CD4-positive, alpha-beta T cell (primary cell): ENCODE measurements at places on chromosomes 4 and X. TPM values are rescaled to one million over a fixed set of nuclear protein-coding genes. Genes with fewer than 3 reads are reported as not detected.

- H3K27me3 ChIP-seq: no peaks in the 10 kb centered on the region
- no peaks in the 10 kb centered on the region for H3K36me3 ChIP-seq
- no peak overlapping the region for H3K27ac ChIP-seq
- no peaks in the 10 kb centered on the region for H3K4me1 ChIP-seq
Measured at GRCh38 chr4:100466501-100466900, 51.3 kb downstream of the EMCN start.

Gene FGFR3
- total RNA-seq: 0.33 TPM

Gene HSFX3
- total RNA-seq: not detected

- no peak for DNase-seq
- peaks cover 7% of the 10 kb centered on the region for H3K27me3 ChIP-seq
- no peak overlapping the region for H3K27ac ChIP-seq
- H3K36me3 ChIP-seq: no peaks in the 10 kb centered on the region
- H3K4me1 ChIP-seq: peaks cover 3% of the 10 kb centered on the region
- H3K4me3 ChIP-seq: no peak overlapping the region
Measured at GRCh38 chr4:184898793-184899192, 73.0 kb upstream of the ACSL1 start.

GRCh38 chr4:48341776-48342605, 662 bp downstream of the SLAIN2 start:
- H3K27me3 ChIP-seq: no peaks in the 10 kb centered on the region
- peak overlapping the region; percentile 82 for H3K4me3 ChIP-seq
- DNase-seq: peak; percentile 74

GRCh38 chrX:153968754-153969124, 2.9 kb downstream of the HCFC1 start:
- H3K36me3 ChIP-seq: peaks cover 8% of the 10 kb centered on the region
- H3K27me3 ChIP-seq: no peaks in the 10 kb centered on the region
- peak overlapping the region; percentile 96 for H3K4me3 ChIP-seq

Gene RAB9B
- total RNA-seq: not detected

Gene CT47B1
- total RNA-seq: not detected

- no peaks in the 10 kb centered on the region for H3K27me3 ChIP-seq
- H3K36me3 ChIP-seq: no peaks in the 10 kb centered on the region
- no peak overlapping the region for H3K27ac ChIP-seq
- DNase-seq: no peak
- H3K4me1 ChIP-seq: no peaks in the 10 kb centered on the region
Measured at GRCh38 chrX:13432414-13433297, 112.8 kb upstream of the ATXN3L start.

GRCh38 chr4:122776916-122777315, 44.4 kb downstream of the BBS12 start:
- no peak overlapping the region for H3K27ac ChIP-seq
- no peak overlapping the region for H3K4me3 ChIP-seq
- DNase-seq: no peak
- no peaks in the 10 kb centered on the region for H3K4me1 ChIP-seq

DNA sequence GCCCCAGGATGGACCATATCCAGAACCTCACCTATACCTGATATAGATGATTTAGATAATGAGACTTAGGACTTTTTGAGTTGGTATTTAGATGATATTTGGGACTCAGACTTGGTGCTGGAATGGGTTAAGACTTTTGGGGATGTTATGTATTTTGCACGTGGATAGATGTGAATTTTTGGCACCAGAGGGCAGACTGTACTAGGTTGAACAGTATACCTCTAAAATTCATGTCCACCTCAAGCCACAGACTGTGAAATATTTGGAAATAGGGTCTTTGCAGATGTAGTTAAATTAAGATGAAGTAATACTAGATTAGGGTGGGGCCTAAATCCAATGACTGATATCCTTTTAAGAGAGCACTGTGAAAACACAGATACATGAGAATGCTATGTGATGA, 15.6 kb downstream of the RBM41 start:
- no peak overlapping the region for H3K4me3 ChIP-seq
- H3K36me3 ChIP-seq: peaks cover 12% of the 10 kb centered on the region
- no peak for DNase-seq
- H3K4me1 ChIP-seq: no peaks in the 10 kb centered on the region
- H3K27ac ChIP-seq: no peak overlapping the region
- H3K27me3 ChIP-seq: no peaks in the 10 kb centered on the region

- H3K36me3 ChIP-seq: no peaks in the 10 kb centered on the region
- no peak overlapping the region for H3K4me3 ChIP-seq
- no peak overlapping the region for H3K27ac ChIP-seq
Measured at GRCh38 chr4:26106776-26107175, 192.8 kb downstream of the SMIM20 start.

Gene SMPX
- total RNA-seq: not detected

Gene UGT2B17
- total RNA-seq: not detected

DNA sequence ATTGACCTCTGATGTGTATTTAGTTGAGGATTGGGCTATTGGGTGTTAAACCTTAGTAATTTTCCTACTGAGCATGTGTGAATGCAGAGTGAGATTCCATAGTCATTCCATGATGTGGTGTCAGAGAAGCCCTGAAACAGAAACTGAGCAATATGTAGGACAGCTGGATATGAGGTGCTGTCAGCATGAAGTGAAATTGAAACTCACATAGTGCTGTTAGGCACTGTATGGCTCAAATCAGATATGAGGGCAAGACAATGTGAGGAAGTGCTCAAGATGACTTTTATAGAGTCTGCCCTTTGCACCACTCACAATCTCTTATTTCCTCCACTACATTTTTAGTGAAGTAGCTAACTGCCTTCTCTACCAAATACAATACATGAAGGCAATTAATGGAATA, 188.3 kb downstream of the SH3BGRL start:
- no peak overlapping the region for H3K4me3 ChIP-seq
- H3K27me3 ChIP-seq: no peaks in the 10 kb centered on the region
- H3K36me3 ChIP-seq: no peaks in the 10 kb centered on the region
- DNase-seq: no peak
- no peak overlapping the region for H3K27ac ChIP-seq

GRCh38 chrX:30301208-30301607, 8.0 kb downstream of the NR0B1 start:
- no peaks in the 10 kb centered on the region for H3K4me1 ChIP-seq
- H3K36me3 ChIP-seq: no peaks in the 10 kb centered on the region
- DNase-seq: no peak
- H3K4me3 ChIP-seq: no peak overlapping the region

Gene ABLIM2
- total RNA-seq: 2.5 TPM

DNA sequence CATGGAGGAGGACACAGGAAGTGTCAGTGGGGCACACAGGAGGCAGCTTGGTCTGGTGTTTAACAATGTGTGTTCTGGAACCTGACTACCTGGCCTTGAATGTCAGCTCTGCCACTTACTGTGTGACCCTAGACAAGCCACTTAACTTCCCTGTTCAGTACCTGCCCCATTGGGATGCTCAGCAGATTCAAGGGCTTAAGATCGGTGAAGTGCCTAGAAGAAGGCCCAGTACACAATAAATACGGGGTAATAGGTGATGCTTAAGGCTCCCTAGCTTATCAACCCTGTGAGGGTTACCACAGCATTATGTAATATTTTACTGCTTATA, 1.6 kb upstream of the CHIC2 start:
- H3K27ac ChIP-seq: no peak overlapping the region
- H3K36me3 ChIP-seq: no peaks in the 10 kb centered on the region
- no peak overlapping the region for H3K4me3 ChIP-seq
- H3K27me3 ChIP-seq: no peaks in the 10 kb centered on the region

DNA sequence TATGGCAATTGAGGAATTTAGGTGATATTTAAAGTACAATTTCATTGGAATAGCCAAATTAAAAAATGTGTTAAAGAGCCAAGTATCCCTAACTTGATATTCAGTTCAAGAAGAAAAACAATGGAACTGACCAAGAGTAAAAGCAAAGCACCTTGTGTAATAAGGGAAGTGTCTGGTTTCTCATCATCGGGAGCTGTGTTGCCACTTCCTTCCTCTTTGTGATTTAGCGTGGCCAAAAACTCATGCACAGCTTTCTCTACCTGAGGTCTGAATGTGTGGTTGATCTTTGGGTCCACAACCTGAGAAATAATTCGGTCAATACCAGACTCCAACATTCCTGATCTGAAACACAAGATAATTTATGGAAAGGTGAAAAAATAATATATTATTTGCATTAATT, 12.4 kb downstream of the BOD1L1 start:
- H3K4me3 ChIP-seq: no peak overlapping the region
- no peak overlapping the region for H3K27ac ChIP-seq
- H3K27me3 ChIP-seq: no peaks in the 10 kb centered on the region
- peaks cover 84% of the 10 kb centered on the region for H3K36me3 ChIP-seq
- no peaks in the 10 kb centered on the region for H3K4me1 ChIP-seq

- no peak overlapping the region for H3K4me3 ChIP-seq
- peaks cover 30% of the 10 kb centered on the region for H3K4me1 ChIP-seq
- no peaks in the 10 kb centered on the region for H3K36me3 ChIP-seq
- H3K27ac ChIP-seq: no peak overlapping the region
- peaks cover 45% of the 10 kb centered on the region for H3K27me3 ChIP-seq
Measured at GRCh38 chrX:25022499-25023325, 6.9 kb upstream of the ARX start.

Gene ODAPH
- total RNA-seq: 0.36 TPM

Gene BEX3
- total RNA-seq: 13.9 TPM

Gene ARHGAP6
- not detected for total RNA-seq

DNA sequence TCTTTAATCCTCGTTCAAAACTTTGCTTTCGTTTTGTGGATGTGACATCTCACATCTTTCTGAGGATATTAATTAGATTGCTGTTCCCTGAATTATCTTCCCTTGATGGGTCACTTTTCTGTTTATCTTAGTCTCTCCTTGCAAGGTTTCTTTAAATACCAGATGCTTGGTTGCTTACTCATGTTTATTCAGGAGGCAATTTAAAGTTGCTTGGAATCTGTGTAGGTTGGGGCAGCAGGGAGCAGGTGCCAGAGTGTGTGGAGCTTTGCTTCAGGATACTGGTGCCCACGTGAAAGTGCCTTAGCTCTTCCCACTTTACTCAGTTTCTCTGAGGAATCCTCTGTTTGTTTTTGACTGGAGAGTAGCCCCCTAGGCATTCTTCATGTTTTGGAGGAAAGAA, 24.0 kb downstream of the ANAPC4 start:
- no peak for DNase-seq
- H3K27ac ChIP-seq: no peak overlapping the region
- peaks cover 85% of the 10 kb centered on the region for H3K36me3 ChIP-seq
- no peaks in the 10 kb centered on the region for H3K27me3 ChIP-seq

Gene HS6ST2
- total RNA-seq: not detected

Gene FGFBP1
- total RNA-seq: not detected

- no peaks in the 10 kb centered on the region for H3K36me3 ChIP-seq
- no peaks in the 10 kb centered on the region for H3K4me1 ChIP-seq
- H3K27me3 ChIP-seq: no peaks in the 10 kb centered on the region
- no peak overlapping the region for H3K27ac ChIP-seq
- H3K4me3 ChIP-seq: no peak overlapping the region
- no peak for DNase-seq
Measured at GRCh38 chrX:110286106-110286505, 31.8 kb downstream of the AMMECR1 start.

Gene FGFRL1
- 25.0 TPM for total RNA-seq

DNA sequence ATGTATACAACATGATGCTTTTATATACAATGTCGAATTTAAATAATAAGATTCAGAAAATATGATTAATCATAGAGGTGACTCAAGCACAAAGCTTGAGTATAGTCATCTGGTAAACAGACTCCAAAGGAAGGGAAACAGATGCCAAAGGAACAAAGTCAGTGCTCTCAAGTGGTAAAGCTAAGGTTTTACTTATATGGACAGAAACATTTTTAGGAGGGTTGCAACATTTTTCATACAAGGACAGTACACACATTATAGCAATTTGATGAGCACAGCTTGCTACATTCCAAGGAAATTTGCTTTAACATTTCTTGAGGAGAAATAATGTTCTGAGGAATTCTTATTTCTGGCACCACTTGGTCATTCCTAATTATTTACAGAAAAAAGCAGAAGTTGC, 333.4 kb upstream of the AADAT start:
- H3K27ac ChIP-seq: no peak overlapping the region
- H3K4me3 ChIP-seq: no peak overlapping the region
- DNase-seq: no peak

DNA sequence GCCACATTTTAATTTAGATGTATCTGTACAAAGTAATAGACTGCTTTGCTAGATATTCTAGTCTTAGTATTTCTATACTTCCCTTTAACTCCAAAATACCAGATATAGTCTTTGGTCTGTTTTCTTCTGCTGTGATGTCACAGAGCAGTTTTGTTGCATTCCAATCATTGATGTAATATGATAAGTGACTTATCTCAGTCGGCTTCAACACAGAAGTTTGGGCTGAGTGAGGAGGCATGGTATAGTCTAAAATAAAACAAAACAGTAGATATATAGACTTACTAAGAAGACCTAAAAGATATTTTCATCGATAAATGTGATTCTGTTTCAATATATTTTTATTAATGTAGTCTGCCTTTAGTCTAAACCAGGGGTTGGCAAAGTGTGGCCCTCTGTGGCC, 169.9 kb downstream of the DCK start:
- H3K27ac ChIP-seq: no peak overlapping the region
- no peaks in the 10 kb centered on the region for H3K27me3 ChIP-seq
- no peaks in the 10 kb centered on the region for H3K36me3 ChIP-seq
- no peak for DNase-seq
- no peak overlapping the region for H3K4me3 ChIP-seq

GRCh38 chr4:81152839-81153713, 61.9 kb downstream of the PRKG2 start:
- H3K36me3 ChIP-seq: no peaks in the 10 kb centered on the region
- H3K27ac ChIP-seq: no peak overlapping the region
- H3K4me1 ChIP-seq: no peaks in the 10 kb centered on the region
- DNase-seq: no peak
- H3K4me3 ChIP-seq: peak overlapping the region; percentile 47

DNA sequence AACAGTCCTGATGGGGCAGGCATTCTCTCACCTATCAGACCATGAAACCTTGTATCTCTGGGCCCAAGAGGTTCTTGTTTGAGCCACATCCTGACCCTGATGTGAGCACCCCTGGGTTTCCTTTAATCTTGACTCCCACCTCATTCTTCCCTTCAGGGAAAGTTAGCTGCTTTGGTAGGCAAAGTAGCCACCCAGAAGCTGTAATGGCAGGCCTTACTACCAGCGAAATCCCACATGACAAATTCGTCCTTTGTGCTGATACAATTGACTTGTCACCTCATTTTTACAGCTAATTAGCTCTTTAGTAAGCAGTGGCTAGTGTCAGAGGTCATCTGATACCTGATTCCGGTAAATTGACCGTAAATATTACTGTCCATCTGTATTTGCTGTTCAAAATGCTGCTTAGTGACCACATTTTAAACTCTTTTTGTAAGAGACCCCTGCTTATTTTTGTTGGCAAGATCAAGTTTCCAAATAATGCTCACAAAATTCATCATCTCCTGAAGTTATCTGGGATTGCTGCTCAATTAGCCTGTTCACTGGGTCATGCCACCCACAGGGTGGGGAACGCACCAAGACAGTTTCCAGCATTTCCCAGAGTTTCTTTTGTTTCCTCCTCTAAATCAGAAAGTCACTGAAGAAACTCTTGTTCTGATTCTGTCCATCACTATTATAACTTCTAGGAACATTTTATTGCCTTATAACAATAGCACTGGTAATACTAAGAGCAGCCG, 329.7 kb downstream of the GPAT3 start:
- no peak for DNase-seq
- no peaks in the 10 kb centered on the region for H3K4me1 ChIP-seq
- H3K4me3 ChIP-seq: no peak overlapping the region
- no peaks in the 10 kb centered on the region for H3K36me3 ChIP-seq
- no peaks in the 10 kb centered on the region for H3K27me3 ChIP-seq
- no peak overlapping the region for H3K27ac ChIP-seq
